ENCODE measurements at places on chromosomes 1 and 21.

- DNase-seq: no peak
Measured at GRCh38 chr1:31239653-31240241, at the start of gene NKAIN1. TSS of gene NKAIN1 (minus strand) at chr1:31239887. CDS start at chr1:31239547, 340 bp downstream.

DNA sequence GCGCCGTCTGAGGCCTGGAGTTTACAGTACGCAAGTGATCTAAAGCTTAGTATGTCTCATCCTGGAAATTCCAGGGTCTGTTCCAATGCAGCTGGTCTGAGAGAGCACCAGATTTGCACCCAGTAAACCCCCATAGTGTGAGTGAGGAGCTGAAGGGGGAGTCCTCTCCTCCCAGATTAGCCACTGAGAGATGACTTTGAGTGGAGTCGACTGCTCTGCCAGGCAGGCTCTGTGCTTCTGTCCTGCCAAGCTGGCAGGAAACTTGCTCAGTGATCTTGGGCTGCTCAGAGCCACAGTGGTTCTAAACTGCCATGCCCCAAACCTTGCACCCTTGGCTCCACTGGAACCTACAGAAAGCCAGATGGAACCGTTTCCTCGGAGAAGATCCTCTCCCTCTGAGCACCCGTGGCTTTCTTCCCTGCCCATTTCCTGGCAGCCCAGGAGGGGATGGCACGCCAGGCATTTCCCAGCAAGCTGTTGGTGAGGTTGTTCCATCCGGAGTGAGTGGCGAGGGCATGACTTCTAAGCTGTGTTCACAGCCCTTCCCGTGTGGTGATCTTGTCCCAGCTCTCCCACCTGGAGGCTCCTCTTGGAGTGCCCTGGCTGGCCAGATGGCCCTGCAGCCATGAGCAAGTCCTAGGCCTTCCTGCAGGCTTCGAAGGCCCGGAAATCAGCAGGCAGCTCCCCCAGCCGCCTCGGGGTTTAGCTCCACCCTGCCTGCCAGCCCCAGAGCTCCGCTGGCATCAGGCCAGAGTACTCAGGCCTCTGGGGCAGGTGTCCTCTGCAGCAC, 125.9 kb upstream of the VAMP3 start:
- no peak for DNase-seq

DNA sequence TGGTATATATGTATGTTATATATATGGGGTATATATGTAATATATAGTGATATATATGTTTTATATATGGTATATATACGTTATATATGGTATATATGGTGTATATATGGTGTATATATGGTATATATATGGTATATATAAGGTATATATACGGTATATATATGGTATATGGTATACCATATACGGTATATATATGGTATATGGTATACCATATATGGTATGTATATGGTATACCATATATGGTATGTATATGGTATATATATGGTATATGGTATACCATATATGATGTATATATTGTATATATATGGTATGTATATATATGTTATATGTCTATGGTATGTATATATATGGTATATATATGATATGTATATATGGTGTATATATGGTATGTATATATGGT, 447.7 kb upstream of the USP24 start:
- no peak for DNase-seq

DNA sequence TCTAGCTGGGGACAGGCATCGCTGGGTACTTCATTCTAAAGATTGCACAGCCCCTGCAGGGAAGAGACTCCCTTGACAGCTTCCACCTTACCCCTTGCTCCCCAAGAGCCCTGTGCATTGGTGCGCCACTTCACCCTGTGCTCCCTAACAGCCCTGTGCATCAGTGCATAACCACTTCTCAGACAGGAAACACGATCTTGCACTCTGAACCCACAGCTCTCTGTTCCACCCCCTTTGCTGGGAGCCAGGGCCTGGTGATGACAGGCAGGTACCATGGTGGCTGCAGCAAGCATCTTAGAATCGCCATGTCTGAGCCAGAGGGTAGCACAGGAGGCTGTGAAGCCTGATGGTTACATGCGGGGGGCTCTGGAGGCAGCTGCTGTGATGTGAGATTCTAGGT, 5.0 kb downstream of the ALPL start:
- no peak for DNase-seq

GRCh38 chr1:32890516-32891240, 4.4 kb downstream of the HPCA start:
- DNase-seq: no peak

GRCh38 chr1:1613509-1614082, 1.7 kb upstream of the MIB2 start:
- no peak for DNase-seq

DNA sequence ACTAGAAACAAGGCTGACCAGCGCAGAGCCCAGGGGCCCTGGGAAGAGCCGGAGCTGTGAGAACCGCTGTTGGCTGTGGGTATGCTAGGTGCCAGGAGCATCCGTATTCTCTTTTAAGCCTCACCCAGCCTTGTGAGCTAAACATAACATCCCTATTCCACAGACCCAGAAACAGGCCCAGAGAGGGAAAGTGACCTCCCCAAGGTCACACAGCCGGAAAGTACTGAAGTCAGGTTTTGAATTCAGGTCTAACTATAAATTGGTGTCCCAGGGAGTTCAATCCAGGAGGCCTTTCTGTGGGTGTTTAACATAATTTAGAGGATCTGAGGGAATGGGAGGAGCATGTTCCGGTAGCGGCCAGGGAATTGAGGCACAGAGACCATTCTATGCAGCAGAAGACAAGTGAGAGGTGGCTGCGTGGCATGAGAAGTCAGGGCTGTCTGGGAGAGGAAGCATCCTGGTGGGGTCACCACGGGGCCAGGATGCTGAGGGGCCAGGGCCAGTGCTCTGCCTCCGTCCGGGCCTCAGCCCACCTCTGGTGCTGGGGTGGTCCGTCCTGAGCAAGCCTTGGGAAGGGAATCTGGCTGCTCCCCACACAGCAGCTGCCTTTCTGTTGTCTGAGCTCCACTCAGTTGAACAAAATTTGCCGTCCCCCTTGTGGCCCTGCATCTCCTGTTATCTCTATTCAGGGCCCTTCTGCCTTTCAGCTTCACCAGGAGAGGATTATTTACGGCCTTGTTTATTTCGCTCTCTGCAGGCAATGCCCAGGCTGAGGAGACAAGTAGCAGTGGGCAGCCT, 338.8 kb upstream of the VAMP3 start:
- DNase-seq: no peak

DNA sequence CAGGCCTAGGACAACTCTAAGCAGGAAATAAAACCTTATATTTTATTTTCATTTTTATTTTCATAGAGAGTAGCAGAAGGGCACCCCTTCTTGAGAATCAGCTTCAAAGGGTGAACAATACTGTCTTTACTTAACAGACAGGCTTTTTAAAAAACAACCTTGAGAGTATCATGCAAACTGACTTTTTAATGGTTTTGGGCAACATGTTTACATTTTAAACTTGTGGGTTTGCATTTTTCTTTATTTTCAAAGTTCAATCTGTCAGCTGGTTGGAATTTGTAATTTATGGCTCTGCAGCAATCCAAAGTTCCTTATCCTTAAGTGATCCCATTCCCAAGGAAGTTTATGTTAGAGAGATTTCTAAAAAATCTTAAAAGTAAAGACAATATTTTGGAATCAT, 392.3 kb upstream of the ADAMTS5 start:
- DNase-seq: no peak

- DNase-seq: no peak
Measured at GRCh38 chr1:191970116-191970515, 188.1 kb upstream of the RGS18 start.

- DNase-seq: no peak
Measured at GRCh38 chr1:227726924-227727599, 8.0 kb downstream of the JMJD4 start.

- peak; percentile 27 for DNase-seq
Measured at GRCh38 chr1:7680207-7680954, 90.7 kb upstream of the VAMP3 start.

GRCh38 chr1:10057343-10057742, 24.6 kb downstream of the UBE4B start:
- DNase-seq: no peak
